ENCODE measurements at places on chromosomes 7 and 10.

GRCh38 chr10:650441-650851, 39.0 kb downstream of the DIP2C start:
- no peak for DNase-seq

DNA sequence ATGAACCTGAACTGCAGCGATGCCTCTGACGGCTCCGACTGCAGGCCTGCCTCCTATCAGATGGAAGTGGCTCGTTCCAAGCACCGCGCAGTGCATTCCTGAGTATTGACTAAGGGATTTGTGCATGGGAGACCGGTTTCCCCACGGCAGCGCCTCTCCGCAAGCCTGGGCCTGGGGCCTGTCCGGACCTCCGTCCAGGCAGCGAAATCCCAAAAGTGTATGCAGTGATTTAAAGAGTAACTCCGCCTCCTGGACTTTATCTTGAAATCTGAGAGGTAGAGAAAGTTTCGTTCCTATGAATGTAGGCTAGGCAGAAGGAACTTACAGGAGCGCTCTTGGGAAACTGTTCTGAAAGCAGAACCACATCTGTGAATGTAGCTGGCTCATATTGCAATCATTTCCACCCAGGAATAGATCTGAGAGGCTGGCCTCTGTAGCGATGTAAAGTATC, 106.2 kb upstream of the CELF2 start:
- no peak for DNase-seq

GRCh38 chr7:35556515-35557471, 138.1 kb downstream of the HERPUD2 start:
- DNase-seq: no peak

GRCh38 chr7:6729492-6730342, 23.0 kb upstream of the ZNF12 start:
- DNase-seq: peak; percentile 93

DNA sequence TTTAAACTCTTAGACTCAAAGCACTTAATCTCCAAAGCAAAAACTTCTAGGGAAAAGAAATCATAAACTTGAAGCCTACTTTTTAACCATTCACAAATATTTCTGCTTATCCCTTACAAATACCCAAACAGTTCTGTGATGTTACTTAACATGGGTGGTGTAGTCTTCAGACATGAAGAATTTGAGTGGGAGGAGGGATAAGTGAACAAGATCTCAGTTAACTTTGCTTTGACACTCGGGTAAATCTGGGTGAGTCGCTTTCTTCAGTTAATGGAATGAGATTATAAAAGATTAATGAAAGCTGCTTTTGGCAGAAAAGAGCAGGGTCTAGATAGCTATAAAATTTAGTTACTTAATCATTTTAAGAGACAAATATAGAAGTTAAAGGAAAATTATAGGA, 47.5 kb downstream of the RNF133 start:
- no peak for DNase-seq

DNA sequence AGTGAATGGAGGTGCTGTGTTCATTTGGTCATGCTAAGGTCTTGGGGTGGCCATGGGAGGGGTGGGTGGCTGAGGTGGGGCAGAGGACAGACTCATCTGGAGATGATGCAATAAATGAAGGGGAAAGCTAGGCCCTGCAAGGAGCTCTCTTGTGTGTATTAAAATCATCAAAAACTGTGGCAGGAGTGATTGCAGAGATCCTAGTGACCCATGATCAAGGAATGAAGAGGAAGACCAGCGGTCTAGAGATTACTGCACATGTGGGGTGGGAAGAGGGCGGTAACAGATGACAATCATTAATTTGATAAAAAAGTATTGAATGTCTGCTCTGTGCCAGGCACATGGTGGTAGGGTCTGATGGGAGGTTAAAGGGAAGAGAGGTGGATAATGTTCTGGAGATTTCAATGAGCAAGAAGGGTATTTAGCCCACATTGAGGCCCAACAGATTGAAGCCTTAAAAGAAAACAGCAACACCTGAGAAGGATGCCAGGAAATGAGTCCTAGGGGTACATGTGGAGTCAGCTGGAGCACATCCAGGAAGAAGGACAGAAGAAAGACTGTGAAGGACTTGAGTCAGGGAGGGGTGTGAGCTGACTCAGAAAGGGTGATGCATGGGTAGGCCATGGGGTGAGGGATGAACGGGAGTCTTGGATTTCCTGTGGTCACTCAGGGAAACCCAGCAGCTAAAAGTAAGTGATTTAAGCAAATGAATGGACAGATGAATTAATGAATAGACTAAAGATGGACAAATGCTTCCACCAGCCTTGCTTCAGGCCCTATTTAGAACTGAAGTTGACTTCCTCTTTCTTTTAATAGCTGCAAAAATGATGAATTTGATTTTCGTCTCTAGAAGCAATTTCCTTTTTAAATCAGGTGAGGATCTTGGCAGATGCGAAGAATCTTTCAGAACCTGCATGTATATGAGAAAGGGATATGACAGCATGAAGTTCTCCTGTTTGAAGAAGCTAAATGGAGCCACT, 83.1 kb upstream of the IGFBP3 start:
- DNase-seq: no peak

DNA sequence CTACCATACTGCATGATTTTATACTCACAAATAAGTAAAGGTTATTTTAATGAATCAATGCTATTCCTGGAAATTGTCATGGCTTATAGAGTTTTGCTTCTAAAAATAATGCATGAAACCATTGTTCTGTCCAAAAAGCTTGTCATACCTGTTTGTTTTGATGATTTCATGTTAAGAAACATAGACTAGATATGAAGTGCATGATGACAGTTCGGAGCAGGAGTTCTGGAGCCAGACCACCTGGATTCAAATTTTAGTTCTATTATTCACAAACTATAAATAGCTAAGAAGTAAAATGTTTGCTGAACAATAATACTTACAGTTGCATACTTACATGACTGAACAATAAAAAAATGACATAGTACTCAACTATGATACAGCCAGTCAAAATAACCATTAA, 107.0 kb upstream of the AKR1E2 start:
- no peak for DNase-seq

- DNase-seq: no peak
Measured at GRCh38 chr10:2963889-2964631, 103.3 kb upstream of the PFKP start.

GRCh38 chr7:131183611-131184119, 144.0 kb upstream of the MKLN1 start:
- DNase-seq: no peak

DNA sequence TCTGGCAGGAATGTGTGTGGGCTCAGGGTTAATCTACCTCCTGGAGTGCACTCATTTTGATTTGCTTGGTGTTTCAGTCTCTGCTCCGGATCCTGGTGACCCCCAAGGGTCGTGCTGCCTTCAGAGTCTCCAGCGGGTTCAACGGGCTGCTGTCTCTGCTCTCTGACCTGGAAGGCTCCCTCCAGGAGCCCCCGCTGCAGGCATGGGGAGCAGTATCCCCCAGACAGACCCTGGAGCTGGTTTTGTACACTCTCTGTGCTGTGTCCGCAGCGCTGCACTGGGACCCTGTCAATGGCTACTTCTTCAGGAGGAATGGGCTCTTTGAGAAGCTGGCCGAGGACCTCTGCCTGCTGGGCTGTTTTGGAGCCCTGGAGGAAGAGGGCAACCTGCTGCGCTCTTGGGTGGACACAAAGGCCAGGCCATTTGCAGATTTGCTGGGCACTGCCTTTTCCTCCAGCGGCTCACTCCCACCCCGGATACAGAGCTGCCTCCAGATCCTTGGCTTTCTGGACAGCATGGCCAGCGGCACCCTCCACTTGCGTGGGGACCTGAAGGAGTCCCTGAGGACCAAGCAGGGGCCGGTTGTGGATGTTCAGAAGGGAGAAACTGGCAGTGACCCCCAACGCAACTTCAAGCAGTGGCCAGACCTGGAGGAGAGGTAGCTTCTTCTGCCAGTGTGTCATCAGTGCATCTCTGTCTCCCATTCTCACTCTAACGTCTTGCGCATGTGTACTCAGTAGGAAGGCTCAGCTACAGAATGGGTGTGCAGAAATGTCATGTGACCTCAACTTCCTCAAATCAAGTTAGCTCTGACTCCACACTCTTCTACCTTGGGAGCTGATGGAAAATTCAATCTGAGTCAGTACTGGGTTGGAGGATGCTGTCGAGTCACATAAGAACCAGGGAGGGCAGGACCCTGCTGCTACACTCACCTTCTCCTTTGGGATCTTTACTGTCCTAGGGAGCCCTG, 58.5 kb downstream of the WDFY4 start:
- DNase-seq: no peak

DNA sequence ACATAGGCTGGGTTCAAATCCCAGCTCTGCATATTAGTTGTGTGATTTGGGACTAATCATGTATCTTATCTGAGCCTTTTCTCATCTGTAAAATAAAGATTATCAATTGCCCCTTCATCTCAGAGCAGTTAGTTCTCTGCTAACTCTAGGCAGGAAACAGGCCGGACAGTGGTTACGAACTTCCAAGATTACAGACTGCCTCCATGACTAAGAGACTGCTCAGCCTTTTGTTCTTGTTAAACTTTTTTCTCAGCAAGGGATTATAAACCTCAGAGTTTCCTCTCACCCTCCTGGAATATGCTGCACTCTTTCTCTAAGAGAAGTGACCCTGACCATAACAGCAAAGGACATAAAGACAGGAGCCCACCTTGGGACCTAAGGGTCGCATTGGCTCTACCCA, 52.5 kb upstream of the NFKB2 start:
- DNase-seq: no peak

GRCh38 chr10:52442576-52442975, 128.5 kb downstream of the DKK1 start:
- DNase-seq: no peak

GRCh38 chr7:75869776-75870379, 9.0 kb upstream of the RHBDD2 start:
- DNase-seq: no peak

DNA sequence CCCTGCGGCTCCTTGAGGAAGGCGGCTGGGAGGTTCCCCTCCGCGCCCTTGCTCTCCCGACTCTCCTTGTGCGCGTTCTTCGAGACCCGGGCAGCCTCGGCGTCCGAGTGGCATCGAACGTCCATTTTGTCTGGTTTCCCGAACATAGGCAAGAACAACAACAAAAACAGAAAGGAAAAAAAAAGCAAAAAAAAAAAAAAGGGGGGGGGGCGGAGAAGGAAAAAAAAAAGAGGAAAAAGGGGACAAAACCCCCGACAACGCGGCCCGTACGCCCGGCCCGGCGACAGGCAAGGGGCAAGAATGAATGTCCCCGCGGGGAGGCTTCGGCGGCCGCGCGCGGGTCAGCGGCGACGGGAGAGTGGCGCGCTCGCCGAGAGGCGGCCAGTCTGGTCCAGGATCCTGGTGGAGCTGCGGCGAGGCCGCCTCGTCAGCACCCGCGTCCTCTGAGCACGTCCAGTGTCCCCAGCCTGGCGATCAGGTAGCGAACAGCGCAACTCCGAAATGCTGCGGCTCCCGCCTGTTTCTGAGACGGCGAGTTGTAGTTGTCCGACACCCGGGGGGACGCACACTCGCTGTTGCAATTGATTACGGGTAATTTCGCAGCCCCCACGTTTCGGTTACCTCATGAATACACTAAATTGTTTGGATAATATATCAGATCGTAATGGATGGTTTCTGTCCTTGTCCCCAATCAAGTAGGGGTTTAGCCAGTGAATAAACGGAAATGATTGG, at the start of gene VAX1:
Gene VAX1 (minus strand): TSS at position 360 of the 732 bp plus-strand sequence. CDS start 214 bp downstream, at position 146.
- no peak for DNase-seq

DNA sequence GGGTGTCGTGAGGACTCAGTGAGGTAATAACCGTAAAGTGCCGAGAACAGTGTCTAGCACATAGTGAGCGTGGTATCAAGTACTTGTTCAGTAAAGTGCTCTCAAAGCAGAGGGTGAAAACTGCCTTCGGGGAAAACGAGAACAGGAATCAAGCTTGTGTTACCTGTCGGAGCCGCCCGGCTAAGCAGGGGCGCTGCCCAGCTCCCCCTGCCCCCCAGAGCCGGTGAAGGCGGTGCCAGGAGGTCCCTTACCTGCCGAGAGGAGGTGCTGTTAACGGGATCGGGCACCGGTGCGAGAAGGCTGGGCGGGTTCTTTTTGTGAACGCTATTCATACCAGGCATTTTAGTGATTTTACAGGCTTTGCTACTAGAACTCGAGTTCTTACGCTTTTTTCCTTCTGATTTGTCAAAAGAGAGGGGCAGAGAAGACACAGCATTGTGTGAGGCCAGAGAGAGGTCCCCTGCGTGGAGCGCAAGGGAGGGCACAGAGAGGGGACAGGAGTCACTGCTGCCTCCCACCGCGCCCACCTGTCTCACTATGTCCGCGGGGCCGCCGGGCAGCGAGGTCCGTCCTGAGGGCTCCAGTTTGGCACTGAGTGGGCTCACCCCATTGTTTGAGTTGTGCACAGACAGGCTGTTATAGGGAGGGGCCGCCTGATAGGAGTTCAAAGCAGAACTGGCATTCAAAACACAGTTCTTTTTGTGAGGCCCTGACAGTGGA, 32.5 kb upstream of the EFCAB10 start:
- DNase-seq: no peak

DNA sequence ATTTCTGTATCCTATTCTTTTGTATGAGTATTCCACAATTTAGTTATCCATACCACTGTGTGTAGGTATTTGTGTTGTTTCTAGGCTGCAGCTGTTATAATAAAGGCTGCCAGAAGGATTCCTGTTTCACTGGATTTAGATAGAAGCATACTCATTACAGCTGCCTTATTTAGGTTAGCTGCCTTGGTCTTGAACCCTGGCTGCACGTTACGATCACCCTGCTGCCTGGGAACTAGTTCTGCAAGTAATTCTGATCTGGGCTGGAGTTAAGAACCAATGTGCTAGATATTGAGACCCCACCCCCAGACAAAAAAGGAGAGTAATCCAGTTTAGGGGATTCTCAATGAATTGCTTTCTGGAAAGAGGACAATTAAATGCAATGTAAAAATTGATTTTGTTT, 43.1 kb downstream of the CCDC71L start:
- no peak for DNase-seq

DNA sequence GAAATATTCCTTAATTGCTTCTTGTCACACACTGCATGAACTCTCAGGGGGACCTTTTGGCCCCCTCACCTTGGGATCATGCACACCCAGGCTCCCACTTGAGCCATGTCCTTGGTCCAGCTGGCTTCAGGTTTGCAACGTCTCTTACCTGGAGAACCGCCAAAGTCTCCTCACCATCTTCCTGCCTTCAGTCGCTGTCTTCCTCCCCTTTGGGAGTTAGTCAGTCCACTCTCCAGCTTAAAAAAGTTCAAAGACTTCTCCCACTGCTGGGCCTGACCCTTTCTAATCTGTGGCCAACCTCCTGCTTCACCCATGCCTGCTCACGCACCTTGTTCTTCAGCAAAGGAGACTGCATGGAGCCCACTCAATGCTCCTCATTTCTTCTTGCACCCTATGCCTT, 82.6 kb upstream of the LRRC4 start:
- DNase-seq: no peak

Data from HuH-7.5 (cell line).